Calu3 (cell line): ENCODE measurements at places on chromosomes 1 and 21. TPM values are rescaled to one million over a fixed set of nuclear protein-coding genes. Genes with fewer than 3 reads are reported as not detected.

DNA sequence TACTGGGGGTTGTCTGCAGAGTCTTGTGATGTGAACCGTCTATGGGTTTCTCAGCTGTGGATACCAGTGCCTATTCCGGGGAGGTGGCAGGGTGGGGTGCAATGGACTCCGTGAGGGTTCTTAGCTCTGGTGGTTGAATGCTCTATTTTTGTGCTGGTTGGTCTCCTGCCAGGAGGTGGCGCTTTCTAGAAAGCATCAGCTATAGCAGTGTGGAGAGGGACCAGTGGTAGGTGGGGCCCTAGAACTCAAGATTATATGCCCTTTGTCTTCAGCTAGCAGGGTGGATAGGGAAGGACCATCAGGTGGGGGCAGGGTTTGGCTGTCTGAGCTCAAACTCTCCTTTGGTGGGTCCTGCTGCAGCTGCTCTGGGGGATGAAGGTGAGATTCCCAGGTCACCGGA, 127.3 kb upstream of the PLD5 start:
- DNase-seq = peak; percentile 45

- DNase-seq = no peak
Measured at GRCh38 chr1:157140063-157140588, 1.9 kb upstream of the ETV3 start.

GRCh38 chr1:23984417-23985186, 4.5 kb upstream of the SRSF10 start:
- peak; percentile 42 for DNase-seq

DNA sequence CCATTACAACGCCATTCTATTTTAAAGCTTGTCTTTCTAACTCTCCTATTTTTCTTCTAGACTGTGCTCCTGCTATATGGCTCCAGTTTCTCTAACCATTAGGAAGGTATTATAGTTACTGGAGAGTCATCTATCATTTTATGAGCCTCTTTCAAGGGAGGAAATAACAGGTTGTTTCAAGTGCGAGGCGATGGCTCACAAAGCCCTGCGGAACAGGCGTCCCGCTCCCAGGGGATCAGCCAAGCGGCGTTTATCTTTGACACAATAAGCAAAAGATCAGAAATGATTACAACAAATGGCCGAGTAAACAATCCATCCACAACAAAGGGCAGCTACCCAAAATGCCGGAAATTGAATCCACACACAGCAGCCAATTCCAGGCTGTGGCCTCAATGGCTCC, 249.5 kb upstream of the POU3F1 start:
- no peak for DNase-seq

GRCh38 chr1:3530926-3531818, 76.7 kb downstream of the ARHGEF16 start:
- peak; percentile 76 for DNase-seq

DNA sequence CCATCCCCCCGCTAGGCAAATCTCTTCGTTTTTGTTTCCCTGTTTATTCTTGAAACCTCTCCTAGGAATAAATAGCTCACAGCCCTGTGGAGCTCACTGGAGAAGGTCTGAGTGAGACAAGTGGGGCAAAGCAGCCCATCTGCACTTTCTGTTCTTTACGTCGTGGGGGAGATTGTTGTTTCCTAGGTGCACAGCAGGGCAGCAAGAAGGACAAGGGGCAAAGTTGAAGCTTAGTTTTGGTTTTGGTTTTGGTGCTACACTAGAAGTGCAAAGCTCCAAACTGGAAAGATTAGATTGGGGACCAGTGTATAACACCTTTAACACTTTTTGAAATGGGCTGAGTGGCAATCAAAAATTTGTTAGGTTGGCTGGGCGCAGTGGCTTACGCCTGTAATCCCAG, 76.6 kb downstream of the GPR88 start:
- DNase-seq = no peak

DNA sequence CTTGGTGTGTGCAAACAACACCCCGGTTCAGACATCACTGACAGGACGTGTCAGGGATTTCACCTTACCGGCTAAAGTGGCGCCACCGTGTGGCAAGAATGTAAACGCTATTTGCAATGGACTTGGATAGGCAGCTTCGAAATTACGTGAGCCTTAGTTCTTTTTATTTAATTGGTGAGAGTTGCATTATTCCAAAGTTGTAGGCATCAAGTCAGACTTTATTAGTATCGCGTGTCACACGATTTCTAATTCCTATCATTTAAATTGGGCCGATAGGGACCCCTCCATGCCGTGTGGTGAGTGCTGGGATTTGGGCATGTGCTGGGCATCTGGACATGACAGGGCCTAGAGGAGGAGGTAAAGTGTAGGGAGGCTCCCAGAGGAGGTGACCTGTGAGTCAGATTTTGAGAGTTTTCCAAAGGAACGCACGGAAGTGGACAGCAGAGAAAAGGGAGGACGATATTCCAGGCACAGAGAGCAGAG, 14.5 kb upstream of the CPT2 start:
- peak; percentile 84 for DNase-seq

GRCh38 chr1:100606438-100606837, 68.5 kb downstream of the GPR88 start:
- DNase-seq = peak; percentile 40

GJA9 gene
- 0.56 TPM in 1 of 2 replicates, not detected in the other for total RNA-seq

ATP6V1G3 gene
- not detected in 2 replicates for total RNA-seq

CR2 gene
- total RNA-seq = 0.83 and 2.6 TPM in 2 replicates

PRDM16 gene
- total RNA-seq = 0.09 and 0.66 TPM in 2 replicates

SPRR1A gene
- total RNA-seq = not detected in 2 replicates

IGSF5 gene
- total RNA-seq = 0.33 and 0.54 TPM in 2 replicates
